ENCODE measurements at places on chromosomes 1 and 21.
A peak's percentile ranks its signal among the peaks of the same experiment; 100 is the strongest.

GRCh38 chr1:1305300-1306069 lies 2.2 kb downstream of the ACAP3 start:
- DNase-seq = no peak

GRCh38 chr1:214640431-214641213 lies 37.6 kb downstream of the CENPF start:
- DNase-seq = no peak

- no peak for DNase-seq
These were observed 290.4 kb downstream of the GRIK1 start for GRCh38 chr21:29649406-29649814.

GRCh38 chr1:240878631-240879030 lies 266.7 kb upstream of the GREM2 start:
- DNase-seq = no peak

GRCh38 chr1:119008483-119009311 lies 20.6 kb upstream of the TBX15 start:
- no peak for DNase-seq

- peak; percentile 72 for DNase-seq
These were observed 79.2 kb downstream of the TMEM53 start for GRCh38 chr1:44594871-44595735.

DNA sequence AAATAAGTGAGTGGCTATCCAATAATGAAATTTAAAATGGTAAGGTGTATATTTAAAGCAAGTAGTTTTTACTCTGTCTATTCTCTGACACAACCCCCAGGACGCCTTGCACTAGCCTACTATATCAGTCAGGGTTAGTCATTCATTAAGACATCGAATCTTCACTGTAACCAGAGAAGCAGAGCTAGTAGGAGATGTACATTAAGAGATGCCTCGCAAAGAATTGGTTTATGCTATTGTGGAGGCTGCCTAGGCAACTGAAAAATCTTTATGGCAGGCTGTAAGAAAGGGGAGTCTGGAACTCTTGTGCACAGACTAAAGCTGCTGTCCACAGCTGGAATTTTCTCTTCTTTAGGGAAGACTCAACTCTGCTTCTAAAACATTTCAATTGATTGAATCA lies 28.8 kb downstream of the NTNG1 start:
- no peak for DNase-seq

DNA sequence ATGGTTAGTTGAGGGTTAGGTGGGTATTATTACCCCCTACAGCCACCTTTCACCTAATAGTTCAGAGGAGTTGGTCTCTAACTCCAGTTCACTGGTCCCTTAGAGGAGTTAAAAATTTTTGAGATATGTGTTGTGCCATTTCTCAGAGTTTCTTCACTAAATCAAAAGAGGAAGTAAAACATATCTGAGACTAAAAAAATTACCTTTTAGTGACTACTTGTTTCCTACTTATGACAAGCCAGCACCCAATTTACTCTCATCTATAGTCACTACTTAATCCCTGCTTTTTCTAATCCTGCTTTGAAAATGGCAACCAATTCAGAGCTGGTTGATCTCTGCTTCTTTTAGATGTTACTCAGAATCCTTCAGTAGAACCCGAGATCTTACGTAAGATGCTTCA lies 1316.8 kb upstream of the B3GALT2 start:
- no peak for DNase-seq

DNA sequence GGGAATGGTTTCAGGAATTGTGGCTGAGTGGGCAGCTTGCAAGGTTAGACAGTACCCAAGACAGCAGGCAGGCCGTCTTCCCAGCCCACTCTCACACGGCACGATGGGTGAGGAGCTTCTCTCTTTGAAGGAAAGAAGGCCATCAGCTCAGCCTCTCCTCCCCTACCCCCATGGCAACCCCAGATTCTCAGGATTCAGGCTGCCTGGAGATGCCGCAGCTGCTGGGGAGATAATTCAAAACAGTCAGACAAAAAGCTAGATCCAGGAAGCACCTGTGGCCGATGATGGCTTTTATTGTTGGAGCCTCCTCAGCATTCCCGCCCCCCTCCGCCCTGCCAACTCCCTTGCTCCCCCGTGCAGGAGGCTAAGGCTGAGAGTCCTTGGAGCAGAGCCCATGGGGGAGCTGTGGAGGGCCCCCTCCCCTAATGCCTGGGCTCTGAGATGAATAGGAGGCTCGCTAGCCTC lies 220.5 kb downstream of the TRABD2B start:
- DNase-seq = no peak

- no peak for DNase-seq
These were observed 1.1 kb upstream of the THEM5 start for GRCh38 chr1:151854658-151855057.

DNA sequence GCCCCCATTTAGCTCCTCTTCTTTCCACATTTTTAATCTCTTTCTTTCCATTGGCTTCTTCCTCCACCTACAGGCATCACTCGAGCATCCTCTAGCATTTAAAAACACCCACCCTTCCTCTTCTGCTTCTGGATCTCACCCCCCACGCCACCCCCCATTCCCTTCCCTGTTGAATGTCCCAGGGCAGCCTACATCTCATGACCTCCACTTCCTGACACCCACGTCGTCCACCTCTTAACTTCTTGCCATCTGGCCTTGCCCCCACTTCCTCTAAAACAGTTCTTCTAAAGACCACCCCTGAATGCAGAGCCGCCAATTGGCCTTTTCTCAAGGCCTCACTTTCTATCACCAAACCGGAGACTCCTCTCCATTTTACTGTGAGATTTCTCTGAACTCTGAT lies 6.1 kb upstream of the ETNK2 start:
- no peak for DNase-seq

DNA sequence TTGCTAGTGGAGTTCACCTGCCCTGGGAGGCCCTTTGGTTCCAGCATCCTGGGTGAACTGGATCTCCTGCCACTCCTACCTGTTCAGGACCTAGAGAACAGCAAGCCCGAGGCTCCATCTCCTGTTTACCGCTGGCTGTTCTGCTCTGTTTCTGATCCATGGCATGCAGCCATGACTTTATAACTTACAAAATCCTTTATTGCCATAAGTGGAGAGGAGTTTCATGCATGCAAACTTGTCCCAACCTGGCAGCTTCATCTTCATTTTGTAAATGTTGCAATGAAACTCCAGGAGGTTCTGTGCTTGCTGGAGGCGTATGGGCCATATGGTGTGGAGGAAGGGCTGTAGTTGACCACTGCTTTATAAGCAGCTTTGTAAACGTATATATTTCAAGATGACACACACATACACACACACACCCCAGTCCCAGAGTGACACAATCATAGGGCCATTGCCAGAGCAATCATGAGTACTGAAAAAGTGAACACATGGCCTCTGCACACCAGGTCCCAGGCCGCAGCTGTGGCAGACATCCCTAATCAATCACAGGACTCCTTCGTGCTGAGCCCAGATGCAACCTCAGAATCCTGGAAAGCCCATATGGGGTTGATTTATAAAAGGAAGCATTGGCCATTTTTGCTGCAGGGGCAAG lies 69.0 kb downstream of the UBIAD1 start:
- DNase-seq = no peak
